Left kidney (tissue), 8 donors: ENCODE measurements at places on chromosomes 1 and 21. TPM values are rescaled to one million over a fixed set of nuclear protein-coding genes. Genes with fewer than 3 reads are reported as not detected.

DNA sequence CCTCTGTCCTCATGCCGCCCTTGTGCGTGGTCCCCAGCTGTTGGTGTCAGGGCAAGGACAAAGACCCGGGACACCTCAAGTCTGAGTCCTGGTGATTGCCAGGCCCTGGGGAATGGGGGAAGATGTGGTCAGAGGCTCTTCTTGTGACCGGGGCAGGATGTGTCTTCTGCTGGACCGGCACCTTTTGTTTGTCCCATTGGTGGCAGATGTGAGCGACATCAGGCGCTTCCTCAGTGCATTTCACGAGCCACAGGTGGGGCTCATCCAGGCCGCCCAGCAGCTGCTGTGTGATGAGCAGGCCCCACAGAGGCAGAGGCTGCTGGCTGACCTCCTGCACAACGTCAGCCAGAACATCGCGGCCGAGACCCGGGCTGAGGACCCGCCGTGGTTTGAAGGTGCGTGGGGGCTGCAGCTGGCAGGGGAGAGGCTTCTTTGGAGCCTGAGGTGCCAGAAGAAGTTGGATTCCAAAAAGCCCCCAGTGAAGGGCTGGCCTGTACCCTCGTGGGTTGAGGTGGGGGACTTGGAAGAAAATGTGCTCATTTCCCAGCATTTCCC, 8.4 kb downstream of the DFFB start:
- DNase-seq: no peak

DNA sequence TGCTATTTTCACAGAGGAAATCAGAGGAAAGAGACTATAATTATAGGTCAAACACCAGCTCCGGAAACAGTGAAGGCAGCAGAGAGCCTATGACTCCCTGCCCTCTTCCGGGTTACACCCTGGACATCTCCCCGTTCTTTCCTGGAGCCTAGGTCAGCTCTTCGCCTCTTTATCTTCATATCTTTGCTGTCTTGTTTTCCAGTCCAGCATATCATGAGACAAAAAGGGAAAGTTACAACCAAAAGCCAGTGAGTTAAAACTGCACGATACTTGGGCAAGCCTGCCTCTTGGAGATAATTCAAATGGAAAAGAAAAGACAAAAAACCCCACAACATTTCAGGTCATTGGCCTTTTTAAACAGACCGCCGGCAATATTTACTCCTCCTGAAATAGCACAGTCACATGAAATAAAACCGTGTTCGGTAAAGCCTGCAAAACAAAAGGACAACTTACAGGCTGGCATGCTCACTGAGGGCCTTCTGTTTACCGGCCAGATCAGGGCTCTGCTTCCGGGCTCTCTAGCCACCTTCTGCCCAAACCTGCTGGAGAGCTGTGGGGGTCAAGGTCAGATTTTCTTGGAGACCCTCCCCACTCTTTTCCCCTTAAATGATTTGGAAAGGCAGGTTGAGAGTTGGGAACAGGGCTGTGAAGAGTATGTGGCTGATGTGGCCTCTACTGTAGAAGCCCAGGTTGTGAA, 42.8 kb upstream of the PPP2R5A start:
- DNase-seq: no peak

DNA sequence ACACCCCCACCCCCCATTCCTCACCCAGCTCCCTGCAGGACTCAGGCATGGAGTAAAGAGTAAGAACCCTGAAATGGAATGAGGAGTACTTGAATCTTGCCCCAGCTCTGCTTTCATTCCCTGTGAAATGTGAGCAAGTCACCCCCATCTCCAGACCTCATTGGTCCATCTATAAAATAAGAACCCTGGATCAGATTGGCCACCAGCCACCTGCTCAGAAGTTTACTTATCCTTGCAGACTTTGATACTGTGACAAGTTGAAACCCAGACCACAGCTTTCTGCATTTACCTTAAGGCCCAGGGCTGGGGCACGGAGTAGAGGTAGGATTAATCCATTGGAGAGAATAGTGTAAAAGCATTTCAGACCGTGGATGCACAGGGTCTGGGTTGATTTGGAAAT, 2.2 kb downstream of the KISS1 start:
- DNase-seq: no peak

GRCh38 chr1:157201767-157202166, 63.6 kb upstream of the ETV3 start:
- DNase-seq: no peak

Gene ATF3
- 19.1 TPM for polyA plus RNA-seq
